ENCODE measurements at places on chromosomes 5 and 9.
A peak's percentile ranks its signal among the peaks of the same experiment; 100 is the strongest.

DNA sequence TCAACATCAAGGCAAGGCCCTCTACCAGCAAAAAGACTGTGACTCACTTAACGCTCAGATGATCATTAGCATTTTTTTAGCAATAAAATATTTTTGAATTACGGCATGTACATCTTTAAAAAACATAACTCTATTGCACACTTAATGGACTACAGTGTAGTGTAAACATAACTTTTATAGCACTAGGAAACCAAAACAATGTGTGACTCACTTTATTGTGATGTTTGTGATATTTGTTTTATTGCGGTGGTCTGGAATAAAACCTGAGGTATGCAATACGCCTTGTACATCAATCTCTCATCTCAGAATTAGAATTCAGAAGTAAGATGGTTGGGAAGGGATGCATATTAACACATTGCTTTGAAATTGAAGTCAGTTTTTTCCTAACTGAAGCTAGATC, 106.9 kb upstream of the PTCH1 start:
- H3K4me3 ChIP-seq: no peak overlapping the region
- no peak overlapping the region for H3K27ac ChIP-seq
- H3K27me3 ChIP-seq: no peaks in the 10 kb centered on the region
- no peaks in the 10 kb centered on the region for H3K36me3 ChIP-seq
- H3K4me1 ChIP-seq: peaks cover 11% of the 10 kb centered on the region

DNA sequence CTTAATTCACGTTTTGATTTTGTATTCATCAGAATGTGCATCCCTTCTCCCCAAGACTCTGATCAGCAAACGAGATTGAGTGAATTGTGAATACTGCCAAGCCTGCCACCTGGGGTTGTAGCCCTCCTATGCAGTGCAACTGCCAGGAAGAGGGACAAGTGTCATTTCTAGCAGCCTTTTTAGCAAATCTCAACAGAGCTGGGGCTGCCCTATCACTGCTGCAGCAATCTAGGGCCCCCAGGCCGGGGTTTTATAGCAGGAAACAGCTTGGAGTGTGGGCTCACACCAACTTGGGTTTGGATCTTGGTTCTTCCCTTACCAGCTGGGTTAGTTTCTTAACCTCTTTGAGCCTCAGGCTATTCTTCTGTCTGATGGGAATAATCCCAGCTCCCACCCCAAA, 4.0 kb downstream of the CSF1R start:
- no peak overlapping the region for H3K4me3 ChIP-seq
- H3K4me1 ChIP-seq: peaks cover 13% of the 10 kb centered on the region
- H3K27ac ChIP-seq: no peak overlapping the region
- H3K27me3 ChIP-seq: peaks cover 8% of the 10 kb centered on the region

DNA sequence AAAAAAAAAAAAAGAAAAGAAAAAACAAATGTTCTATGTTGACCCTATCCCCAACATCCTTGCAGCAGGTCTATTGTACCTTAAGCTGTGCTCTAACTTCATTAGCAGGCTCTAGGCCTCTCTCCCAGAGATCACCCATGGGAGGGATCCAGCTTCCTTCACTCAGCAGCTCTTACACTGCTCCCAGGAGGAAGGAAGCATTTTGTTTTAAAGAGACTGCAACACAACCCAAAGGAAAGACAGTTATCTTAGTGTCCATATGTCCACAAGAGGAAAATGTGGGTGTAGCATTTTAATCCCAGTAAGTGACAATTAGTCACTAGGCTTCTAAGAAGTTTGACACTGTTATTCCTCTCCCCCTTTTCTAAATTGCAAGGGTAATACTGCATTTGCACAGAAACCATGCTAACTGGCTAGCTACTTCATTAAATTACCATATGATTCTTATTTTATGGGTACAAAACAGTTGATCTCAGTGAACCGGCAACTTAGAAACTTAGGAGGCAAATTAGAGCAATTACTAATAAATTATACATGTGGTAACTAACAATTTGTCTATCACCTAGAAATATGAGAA, 58.8 kb downstream of the MARCHF3 start:
- peak overlapping the region; percentile 85 for H3K27ac ChIP-seq
- H3K4me3 ChIP-seq: no peak overlapping the region
- H3K27me3 ChIP-seq: no peaks in the 10 kb centered on the region
- peaks cover 10% of the 10 kb centered on the region for H3K4me1 ChIP-seq
- no peaks in the 10 kb centered on the region for H3K36me3 ChIP-seq
- DNase-seq: no peak

- H3K4me3 ChIP-seq: no peak within 1 kb of the TSS
- DNase-seq: no peak
- no peak within 1 kb of the TSS for H3K27ac ChIP-seq
- no peaks in the 10 kb centered on the region for H3K4me1 ChIP-seq
- H3K36me3 ChIP-seq: no peaks in the 10 kb centered on the region
Observed at GRCh38 chr5:140875085-140876065, at the start of gene PCDHA12. Gene PCDHA12, plus strand, starts transcription at chr5:140875308. Its CDS starts 165 bp downstream, at chr5:140875473.

DNA sequence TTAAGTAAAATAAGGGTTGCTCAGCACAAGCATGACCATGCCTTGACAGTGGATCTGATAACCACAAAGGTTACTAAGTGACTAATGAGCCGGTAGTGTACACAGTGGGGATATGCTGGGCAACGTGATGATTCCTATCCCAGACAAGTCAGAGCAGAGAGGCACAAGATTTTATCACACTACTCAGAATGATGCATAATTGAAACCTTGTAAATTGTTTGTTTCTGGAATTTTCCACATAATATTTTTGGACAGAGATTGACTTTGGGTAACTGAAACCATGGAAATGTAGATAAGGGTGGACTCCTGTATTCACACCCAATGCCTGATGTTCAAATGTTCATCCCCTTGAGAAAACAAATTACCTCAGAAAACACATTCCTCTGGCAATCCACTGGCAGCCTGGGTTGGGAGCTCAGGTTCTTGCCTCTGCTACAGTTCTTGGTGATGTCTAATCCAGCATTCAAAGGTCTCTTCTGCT, 16.2 kb upstream of the ERAP1 start:
- no peaks in the 10 kb centered on the region for H3K36me3 ChIP-seq
- no peaks in the 10 kb centered on the region for H3K4me1 ChIP-seq
- no peak overlapping the region for H3K4me3 ChIP-seq

DNA sequence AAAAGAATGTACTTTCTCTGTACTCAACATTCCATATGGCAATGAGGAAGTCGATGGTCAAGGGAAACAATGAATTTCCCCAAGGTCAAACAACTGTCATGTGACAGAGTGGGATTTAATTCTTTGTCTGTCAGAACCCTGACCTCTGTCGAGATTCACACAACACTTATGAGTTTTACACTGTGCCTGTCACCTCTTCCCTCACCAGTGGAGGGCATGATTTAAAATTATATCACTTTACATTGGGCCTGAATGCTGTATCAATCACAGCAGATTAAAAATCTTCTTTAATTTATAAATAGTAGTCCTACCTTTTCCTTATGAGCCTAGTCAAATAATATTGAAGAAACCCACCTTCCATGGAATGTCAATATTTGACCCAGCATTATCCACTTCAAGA, 276.7 kb downstream of the CDH10 start:
- no peak for DNase-seq
- no peak overlapping the region for H3K4me3 ChIP-seq
- no peaks in the 10 kb centered on the region for H3K36me3 ChIP-seq
- H3K27me3 ChIP-seq: no peaks in the 10 kb centered on the region

Data from natural killer cell (primary cell).